ENCODE measurements at places on chromosomes 2 and 18. TPM values are rescaled to one million over a fixed set of nuclear protein-coding genes. Genes with fewer than 3 reads are reported as not detected.

GRCh38 chr18:70428439-70428838, 139.6 kb downstream of the SOCS6 start:
- no peak for DNase-seq

GRCh38 chr2:46643951-46644350, 164.6 kb downstream of the TMEM247 start:
- DNase-seq = no peak

DNA sequence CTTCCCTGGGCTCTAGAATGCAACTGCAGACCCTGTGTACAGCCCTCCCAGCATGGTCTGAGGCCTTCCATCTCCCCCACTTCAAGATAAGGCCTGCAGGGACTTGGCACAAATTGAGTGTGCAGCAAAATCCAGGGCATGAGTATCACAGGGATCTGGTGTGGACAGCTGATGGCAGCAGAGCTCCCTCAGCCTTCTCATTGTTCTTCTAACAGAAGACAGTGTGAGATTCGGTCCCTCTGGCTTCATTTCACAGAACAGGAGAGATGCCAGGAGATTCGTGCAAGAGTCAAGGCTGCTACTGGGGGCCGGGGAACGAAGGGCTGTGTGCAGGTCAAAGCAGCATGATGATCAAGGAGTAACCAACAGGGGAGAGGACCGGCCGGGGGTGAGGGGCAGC, 85.8 kb downstream of the UXS1 start:
- peak; percentile 17 for DNase-seq

The SKOR2 gene
- not detected for total RNA-seq

The LYPD1 gene
- total RNA-seq = 75.9 TPM
